ENCODE measurements at places on chromosomes 12 and 14.
A peak's percentile ranks its signal among the peaks of the same experiment; 100 is the strongest.

GRCh38 chr14:83583201-83583600, 1946.7 kb upstream of the FLRT2 start:
- no peak for DNase-seq

GRCh38 chr14:31854508-31855075, 222.5 kb upstream of the ARHGAP5 start:
- DNase-seq: no peak

- DNase-seq: no peak
These were observed 216.1 kb downstream of the TMEM132D start for GRCh38 chr12:129687731-129688130.

- DNase-seq: no peak
These were observed 138.5 kb downstream of the ANO2 start for GRCh38 chr12:5806371-5807089.

- no peak for DNase-seq
These were observed 101.2 kb downstream of the NINJ2 start for GRCh38 chr12:561908-562593.

DNA sequence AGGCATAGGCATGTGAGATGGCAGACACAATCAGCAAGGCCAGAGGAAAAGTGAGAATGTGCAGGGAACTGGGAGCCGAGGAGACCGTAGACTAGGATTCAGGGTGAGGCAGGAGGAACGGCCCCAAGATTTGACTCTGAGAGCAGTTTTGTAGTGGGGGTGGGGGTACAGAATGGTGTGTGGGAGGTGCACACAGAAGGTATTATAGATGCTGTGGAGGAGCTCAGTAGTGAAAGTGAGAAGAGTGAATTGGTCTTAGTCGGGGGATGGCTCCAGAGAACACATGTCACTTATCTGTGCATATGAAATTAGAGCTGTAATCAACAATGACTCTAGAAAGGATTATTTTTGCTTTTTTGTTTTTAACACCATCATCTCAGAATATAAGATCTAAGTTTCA, 11.9 kb downstream of the ZNF664 start:
- DNase-seq: no peak

GRCh38 chr12:106211973-106212372, 35.8 kb downstream of the CKAP4 start:
- no peak for DNase-seq

DNA sequence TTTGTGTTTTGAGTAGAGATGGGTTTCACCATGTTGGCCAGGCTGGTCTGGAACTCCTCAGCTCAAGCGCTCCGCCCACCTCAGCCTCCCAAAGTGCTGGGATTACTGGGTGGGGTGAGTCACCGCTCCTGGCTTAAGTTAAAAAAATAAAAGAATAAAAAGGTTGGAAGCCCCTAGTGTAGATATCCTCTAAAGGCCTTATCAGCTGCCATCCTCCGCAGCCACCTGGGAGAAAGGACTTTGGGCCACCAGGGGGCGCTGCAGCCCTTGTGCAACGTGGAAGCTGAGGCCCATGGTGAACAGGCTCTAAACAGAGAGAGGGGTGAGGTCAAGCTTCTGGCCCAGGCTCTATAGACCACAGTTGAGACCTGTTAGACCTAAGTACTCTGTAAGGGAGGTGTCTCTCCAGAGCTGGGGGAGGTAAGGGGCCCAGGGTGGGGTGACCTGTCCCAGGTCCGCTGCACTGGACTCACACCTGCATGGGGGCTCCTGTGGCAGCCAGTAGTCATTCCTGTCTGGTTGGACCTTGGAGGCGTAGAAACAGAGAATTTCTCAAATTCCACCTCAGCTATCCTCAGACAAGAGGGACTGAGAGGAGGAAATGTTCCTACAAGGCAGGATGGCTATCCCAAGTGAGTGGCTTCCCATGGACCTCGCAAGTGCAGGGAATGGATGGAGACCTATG, 14.0 kb upstream of the RACGAP1 start:
- peak; percentile 95 for DNase-seq

DNA sequence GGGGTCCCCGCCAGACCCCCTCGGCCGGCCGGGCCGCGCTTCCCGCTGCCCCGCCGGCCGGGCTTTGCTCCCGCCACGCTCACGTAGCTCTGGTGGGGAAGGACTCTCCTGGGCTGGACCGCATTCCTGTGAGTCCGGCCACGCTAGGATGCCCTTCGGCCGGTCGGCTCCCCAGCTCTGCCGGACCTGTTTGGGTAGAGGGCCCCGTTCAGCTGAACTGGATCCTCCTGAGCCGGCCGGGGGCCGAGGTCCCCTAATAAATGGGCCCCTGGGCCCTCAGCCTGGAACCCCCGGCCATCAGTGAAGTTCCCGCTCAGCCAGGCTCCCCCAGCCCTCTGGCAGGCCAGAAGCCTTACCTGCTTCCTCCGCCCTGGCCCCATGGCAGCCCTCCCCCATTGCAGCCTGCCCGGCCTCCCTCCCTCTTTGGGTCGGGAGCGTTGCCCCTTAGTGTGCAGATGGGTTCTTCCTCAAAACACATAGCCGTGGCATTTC, 593 bp downstream of the UNC119B start:
- peak; percentile 52 for DNase-seq

GRCh38 chr12:30599608-30600007, 96.1 kb downstream of the IPO8 start:
- no peak for DNase-seq

DNA sequence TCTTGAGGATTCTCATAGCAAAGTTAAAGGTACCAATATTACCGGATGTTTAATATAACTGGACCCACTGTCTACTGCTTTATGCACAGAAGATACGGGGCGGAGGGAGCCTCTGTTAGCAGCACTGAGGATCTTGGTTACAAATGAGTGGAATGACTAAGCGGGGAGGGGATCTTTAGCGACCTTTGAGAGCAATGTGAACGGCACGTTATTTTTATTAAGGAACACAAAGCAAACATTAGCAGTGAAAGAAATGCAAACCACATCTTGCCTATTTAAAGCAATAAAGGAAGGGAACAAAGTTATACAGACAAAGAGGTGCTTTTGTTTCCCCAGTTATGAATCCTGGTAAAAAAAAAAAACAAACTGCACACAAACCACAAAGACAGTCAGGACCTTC, 27.1 kb upstream of the PRMT8 start:
- DNase-seq: no peak

DNA sequence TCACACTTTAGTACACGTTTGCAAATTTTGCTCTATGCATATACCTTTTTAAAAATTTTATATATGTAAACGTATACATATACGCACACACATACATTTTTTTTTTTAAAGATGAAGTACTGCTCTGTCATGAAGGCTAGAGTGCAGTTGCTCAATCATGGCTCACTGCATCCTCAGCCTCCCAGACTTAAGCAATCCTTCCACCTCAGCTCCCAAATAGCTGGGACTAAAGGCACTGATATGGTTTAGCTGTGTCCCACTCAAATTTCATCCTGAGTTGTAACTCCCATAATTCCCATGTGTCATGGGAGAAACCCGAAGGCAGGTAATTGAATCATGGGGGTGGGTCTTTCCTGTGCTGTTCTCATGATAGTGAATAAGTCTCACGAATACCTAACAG, 220.8 kb upstream of the CAND1 start:
- no peak for DNase-seq

DNA sequence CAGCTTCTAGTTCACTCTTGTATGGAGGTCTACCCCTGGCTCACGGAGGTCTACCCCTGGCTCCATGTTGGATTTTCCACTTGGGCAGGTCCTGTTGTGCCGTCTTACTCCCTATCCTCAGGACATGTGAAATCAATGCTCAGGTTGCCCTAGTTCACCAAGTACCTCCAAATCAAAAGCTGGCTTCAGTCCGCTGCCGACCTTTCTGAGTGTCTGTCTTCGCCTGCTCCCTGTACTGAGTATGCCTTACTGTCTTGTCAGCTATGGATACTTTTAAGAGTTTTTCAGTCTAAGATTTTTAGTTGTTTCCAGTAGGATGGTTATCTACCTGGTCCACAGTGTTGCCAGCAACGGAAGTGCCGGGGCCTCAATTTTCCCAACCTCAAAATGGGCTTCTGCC, 40.1 kb upstream of the BCL11B start:
- DNase-seq: no peak
